ENCODE measurements at places on chromosomes 1 and 21.

DNA sequence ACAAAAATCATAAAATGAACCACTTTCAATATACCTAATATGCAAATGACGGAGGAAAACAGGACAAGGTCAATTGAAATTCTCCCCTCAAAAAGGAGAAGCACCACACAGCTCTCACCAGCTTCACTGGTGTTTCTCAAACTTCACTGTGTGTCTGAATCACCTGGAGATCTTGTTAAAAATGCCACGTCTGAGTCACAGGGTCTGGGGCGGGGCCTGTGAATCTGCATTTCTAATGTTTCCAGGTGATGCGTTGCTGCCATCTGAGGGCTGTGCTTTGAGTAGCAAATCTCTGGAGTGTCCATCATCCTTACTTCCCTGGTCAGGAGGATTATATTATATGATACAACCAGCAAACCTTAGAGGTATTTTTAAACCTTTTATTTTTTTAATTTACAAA lies 9.0 kb downstream of the CLDN19 start:
- no peak for DNase-seq

DNA sequence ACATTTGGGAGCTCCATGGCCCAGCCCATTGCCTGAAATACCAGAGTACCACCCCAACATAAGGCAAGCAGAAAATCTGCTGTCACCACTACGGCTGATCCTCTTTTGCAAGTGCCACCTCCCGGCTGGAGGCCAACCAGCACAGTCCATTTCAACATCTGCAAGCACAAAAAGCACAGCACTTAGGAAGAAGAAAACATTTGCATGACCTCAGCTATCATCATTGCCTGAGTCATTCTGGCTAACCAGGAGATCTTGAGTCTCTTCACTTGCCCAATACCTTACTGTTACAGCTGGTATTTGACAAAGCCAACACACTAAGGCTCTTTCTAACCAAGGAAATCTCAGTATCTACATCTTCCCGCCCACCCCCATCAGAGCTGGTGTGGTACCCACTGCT lies 55.9 kb downstream of the NEK7 start:
- peak; percentile 30 for DNase-seq

GRCh38 chr1:112462953-112463279 lies 45.8 kb upstream of the WNT2B start:
- DNase-seq = no peak

DNA sequence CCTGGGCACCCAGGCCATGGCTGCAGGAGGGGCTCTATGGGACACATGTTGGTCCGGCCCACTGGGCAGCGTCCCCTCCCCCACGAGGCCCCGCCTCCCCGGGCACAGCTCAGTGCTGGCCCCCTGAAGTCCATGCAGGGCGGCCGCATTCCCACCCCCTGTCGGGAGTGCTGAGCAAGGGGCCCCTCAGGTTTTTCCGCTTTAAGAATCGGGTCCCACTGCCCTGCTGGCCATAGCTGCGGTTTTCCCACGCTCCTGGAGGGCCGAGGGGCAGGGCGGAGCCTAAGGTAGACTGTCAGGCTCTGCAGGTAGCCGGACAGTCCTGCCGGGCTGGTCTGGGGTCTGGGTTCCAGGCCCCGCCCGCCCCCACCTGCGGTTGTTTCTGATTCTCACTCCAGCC lies 43.5 kb upstream of the CCDC27 start:
- DNase-seq = no peak

DNA sequence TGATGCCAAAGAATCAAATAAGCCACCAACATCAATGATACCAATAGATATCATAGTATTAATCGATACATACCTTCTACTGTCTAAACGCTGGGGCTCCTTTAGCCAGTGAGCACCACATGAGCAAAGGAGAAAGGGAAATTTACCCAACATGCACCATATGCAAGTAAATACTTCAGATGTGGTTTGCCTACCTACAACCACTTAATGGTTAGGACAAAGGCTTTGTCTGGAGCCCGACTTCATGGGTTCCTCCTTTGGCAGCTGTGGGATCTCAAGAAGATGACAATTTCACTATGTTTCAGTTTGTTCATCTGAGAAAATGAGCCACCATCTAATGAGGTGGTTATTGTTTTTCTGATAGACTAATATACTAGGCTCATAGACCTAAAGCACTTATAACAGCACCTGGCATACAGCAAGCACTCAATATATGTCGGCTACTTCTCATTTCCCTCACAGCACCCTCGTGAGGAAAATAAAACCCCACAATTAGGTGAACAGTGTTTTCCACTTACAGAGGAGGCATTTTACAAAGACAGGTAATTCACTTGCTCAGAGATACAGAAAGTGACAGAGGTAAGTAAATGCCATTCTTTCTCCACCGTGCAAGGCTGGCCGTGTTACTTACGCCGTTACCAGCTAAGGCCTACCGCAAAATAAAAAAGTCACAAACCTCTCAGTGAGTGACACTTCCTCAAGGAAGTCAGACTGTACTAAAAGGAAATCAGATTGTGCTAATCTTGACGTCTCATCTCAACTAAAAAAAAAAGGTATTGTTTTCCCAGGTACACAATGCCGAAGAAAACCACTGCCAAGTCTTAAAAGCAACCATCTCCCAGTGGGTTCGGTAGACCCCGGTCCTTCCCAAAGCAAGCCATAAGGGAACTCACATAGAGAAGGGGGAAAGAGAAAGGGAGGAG lies 1.6 kb downstream of the TTC13 start:
- DNase-seq = peak; percentile 20

- no peak for DNase-seq
These were observed 167.2 kb downstream of the FMN2 start for GRCh38 chr1:240258910-240259309.
